ENCODE measurements at places on chromosomes 5 and 9.

- no peak for DNase-seq
Observed at GRCh38 chr9:128372784-128373183, 1.6 kb downstream of the URM1 start.

GRCh38 chr5:113203916-113204315, 227.3 kb downstream of the DCP2 start:
- no peak for DNase-seq

DNA sequence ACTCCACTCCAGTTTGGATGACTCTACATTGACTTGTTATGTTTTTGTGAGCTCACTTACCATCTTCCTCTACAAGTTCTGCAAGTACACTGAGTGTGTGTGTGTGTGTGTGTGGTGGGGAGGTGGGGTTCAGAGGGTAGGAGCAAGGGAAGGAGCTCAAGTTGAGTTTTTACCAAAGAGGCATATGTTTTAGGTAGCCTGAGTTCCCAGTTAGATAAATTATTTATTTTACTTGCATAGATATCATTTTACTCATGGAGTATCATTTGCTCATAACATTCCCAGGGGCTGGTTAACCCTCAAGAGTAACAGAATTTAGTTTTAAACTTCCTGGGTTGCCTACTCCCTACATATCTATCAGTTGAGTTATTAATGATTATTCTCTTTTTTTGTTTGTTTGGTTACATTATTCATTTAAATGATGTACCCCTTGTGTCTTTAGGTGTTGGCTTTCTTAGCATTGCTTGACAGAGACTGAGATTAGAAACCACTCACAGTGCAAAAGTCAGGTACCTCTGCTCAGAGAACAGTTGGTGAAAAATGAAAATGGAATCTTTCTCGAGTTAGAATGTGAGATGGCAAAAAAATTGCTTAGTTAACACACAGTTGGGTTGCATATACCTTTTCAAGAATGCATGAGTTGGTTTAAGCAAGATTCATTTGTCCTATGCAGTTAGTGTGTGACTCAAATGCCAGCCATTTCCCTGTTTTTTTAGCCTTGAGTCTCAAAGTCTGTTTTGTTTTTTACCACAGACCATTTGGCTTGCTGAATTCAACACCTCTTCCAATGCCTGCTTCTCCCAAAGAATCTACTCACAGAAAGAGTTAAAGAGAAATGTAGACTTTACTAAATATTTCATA, 29.2 kb downstream of the TNFSF8 start:
- DNase-seq, result no peak

DNA sequence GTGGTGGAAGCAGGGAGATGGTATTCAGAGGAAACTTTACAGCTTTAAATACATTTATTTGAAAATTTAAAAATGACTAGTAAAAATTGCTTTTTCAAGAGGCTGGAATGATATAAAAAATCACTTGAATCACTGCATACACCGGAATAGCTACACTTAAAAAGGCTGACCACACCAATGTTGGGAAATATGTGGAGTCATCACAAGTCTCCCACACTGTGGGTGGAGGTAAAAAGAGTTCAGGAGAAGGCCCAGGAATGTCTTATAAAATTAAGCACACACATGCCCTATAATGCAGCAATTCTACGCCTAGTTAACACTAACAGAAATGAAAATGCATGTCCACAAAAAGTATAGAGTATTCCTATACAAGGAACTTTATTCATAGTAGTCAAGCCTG, 198.1 kb downstream of the ROR2 start:
- DNase-seq, result no peak

- no peak for DNase-seq
Observed at GRCh38 chr5:158198636-158199035, 339.7 kb upstream of the CLINT1 start.

GRCh38 chr5:17259630-17260257, 42.3 kb downstream of the BASP1 start:
- no peak for DNase-seq

DNA sequence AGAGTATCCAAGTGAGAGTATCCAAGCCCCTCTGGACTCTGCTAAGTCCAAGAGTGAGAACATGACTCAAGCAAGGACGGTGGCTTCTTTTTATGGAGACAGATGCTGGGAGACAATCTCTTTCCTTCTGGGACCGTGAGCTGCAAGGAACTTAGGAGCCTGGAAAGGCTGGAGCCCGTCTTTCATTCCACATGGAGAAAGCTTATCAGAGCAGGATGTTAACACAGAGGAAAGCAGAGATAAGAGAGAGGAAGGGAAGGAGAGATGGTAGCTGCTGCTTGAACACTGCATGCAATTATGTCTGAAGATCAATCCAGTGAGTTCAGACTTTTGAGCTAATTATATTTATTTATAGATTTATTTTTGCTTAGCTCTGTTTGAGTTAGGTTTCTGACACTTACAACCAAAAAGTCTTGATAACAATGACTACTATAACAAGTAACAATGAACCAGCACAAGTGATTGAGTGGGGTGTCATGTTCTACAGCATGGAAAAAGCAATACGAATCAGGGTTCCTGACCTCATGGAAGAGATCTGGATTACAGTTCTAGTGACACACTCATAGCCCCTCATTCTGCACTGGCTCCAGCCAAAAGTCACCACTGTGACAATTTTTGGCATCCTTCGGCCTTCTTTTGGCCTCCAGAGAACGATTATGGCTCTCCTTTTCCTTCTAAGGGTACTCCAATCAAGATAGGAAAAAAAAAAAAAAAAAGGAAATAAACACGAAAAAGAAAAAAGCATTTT, 71.5 kb downstream of the PRLR start:
- no peak for DNase-seq

GRCh38 chr9:121937240-121937639, 155.9 kb downstream of the TTLL11 start:
- no peak for DNase-seq

- DNase-seq, result no peak
Observed at GRCh38 chr5:149930043-149930748, 14.4 kb downstream of the PDE6A start.

- peak; percentile 48 for DNase-seq
Observed at GRCh38 chr5:132012371-132013005, 1.0 kb upstream of the ACSL6 start.
